ENCODE measurements at places on chromosomes 4 and X.

- no peak for DNase-seq
These were observed 140.6 kb downstream of the DCTD start for GRCh38 chr4:182776376-182777105.

DNA sequence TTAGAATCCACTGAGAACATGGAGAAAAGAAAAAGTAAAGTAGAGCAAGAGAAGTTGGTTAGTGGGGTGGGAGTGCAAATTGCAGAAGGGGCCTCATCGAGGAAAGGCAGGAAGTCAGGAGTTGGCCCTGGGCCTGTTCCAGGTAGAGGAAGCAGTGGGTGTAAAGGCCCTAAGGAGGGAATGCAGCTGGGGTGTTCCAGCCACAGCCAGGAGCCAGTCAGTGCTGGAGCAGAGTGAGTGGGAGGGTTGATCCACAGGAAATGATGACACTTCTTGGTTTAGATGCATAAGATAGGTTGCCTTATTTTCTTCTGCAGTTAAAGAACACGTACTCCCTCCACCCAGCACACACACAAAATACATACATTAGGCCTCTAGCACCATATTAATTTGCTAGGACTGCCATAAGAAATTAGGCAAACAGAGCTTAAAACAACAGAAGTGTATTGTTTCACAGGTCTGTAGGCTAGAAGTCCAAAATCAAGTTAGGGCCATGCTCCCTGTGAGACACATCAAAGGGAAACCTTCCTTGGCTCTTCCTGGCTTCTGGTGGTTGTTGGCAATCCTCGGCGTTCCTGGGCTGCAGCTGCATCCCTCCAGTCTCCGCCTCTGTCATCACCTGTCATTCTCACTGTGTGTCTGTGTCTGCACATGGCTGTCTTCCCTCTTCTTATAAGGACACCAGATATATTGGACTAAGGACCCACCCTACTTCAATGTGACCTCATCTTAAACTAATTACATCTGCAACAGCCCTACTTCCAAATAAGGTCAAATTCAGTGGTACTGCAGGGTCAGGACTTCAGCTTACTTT is 205.9 kb downstream of the AASDH start:
- DNase-seq, result peak; percentile 31

DNA sequence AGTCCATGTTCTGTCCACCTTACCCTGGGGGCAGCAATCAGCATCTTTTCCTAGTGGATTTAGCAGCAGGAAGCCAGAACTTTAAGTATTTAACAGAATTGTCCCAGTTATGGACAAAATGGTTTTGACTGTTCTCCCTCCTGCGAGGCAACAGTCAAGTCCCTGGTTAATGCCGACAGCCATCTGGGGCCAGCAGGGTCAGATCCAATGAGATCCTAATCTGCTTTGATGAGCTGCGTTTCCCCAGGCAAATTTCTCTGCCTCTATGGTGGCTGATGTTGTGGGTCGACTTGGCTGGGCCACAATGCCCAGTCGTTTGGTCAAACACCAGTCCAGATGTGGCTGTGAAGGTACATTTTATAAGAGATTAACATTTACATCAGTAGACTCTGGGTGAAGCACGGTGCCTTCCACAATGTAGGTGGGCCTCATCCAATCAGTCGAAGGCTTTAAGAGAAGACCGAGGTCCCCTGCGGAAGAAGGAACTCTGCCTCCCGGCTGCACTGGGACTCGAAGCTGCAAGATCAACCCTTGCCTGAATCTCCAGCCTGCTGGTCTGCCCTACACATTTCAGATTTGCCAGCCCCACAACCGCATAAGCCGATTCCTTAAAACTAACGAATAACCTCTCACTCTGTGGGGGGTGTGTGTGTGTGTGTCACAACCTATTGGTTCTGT is 89.0 kb upstream of the C4orf50 start:
- no peak for DNase-seq

DNA sequence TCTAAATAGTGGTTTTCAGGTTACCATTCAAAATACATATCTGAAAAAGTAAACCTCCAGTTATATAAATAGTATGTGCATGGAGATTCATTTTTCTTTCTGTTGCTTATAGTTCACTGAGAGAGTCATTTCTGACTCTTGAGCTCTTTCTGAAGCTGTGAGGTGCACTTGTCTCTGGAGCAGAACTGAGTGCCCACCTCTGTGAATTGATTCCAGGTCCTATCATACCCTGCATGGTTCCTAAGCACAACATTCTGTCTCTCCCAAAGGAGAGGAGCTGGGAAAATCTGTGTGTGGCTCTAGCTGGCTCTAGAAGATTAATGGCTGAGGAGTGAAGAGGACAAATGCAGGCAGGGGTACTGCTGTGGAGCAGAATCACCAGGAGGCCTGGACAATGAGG is 161.6 kb upstream of the HCCS start:
- no peak for DNase-seq

DNA sequence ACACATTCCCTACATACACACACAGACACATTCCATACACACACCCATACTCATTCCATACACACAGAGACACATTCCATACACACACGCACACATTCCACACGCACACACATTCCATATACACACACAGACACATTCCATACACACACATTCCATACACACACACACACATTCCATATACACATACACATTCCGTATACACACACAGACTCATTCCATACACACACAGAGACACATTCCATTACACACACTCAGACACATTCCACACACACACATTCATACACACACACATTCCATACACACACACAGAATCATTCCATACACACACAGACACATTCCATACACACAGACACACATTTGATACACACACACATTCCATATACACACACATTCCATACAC is 15.2 kb downstream of the LINC00632 start:
- DNase-seq, result no peak

GRCh38 chr4:127604949-127605709 is 27.6 kb upstream of the INTU start:
- no peak for DNase-seq

- DNase-seq, result no peak
These were observed 1.1 kb upstream of the ETNPPL start for GRCh38 chr4:108763986-108764385.

GRCh38 chr4:113837397-113837796 is 75.9 kb upstream of the CAMK2D start:
- no peak for DNase-seq

DNA sequence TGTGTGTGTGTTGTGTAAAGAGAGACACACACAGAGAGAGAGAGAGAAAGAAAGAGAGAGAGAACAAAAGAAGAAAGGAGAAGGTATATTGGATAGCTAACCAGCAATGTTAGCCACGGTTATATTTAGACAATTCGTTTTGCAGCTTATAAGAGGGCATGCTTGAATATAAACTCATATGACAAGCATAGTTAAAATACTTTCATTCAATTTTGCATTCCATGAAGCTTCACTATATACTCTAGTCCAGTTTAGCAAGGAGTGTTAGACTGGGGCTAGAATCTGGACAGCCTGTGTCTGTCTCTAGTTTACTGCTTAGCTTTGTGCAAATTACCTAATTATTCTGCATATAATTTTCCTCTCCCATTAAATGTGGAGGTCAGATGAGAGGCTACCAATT is 525.9 kb upstream of the ZFP42 start:
- no peak for DNase-seq

DNA sequence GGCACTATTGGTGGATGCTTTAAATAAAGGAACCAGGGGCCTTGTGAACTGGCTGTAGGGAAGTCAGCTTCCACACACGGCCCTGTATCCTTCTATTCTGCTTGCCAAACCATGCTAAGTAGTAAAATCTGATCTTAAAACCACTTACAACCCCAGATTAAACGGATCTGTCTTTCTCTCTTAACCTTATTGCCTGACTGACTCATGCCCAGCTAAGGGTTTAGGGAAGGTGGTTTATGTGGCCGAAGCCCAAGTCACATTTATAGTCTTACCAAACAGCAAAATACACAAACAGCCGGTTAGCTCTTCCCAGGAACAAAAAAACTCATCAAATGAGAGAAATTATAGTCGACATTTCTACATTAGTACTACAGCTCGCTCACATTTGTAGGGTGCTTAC is 988.4 kb upstream of the TENM3 start:
- no peak for DNase-seq

GRCh38 chr4:174434455-174434854 is 87.8 kb downstream of the HPGD start:
- DNase-seq, result no peak

- peak; percentile 59 for DNase-seq
These were observed 6.5 kb downstream of the RPL39 start for GRCh38 chrX:119784747-119785446.

DNA sequence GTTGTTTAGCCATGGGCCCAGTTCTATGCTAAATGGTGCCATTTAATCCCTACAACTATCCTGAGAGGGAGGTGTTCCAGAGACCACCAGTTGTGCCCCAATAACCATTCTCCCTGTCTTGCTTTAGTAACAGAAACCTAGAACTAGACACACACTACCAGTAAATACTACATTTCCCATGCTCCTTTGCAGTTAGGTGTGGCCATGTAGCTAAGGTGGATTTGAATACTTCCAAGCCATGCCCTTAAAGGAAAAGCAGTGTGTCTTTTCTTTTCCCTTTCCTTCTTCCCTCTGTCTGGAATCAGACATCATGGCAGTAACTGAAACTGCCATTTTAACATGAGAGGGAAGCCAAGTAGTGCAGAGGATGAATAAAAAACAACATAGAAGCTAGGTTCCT is 90.9 kb upstream of the TMEM33 start:
- no peak for DNase-seq

- DNase-seq, result no peak
These were observed 614.6 kb downstream of the PPP4R3C start for GRCh38 chrX:26848511-26848910.

- no peak for DNase-seq
These were observed 3.7 kb downstream of the CRMP1 start for GRCh38 chr4:5889002-5889696.

GRCh38 chrX:109199726-109200125 is 282.2 kb downstream of the GUCY2F start:
- DNase-seq, result no peak

DNA sequence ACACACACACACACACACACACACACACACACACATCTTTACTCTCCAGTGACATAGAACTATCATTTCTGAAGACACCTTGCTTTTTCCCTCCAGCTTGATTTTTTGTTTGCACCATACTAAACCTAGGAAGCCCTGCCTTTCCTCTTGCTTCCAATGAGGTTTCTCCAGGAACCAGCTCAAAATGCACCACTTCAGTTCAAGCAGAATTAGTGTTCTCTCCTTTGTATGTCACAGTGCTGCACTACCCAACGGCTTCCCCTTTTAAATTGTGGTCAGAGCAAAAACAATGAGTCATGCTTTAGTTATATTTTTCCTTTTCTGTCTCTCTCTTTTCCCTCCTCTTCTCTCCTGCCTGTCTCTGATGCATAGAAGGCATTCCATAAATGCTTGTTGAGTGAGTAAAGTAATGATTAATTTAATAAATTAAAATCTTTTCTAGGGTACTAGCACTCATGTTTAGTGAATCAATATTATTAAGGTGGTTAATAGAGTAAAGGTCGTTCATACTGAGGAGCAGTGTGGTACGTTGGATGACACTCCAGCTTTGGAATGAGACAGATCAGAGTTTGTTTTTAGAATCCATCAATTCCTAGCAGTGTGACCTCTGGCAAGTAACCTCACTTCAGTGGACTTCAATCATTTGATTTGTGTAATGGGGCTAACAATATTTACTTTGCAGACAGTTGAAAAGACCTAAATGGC is 5.9 kb downstream of the RTL3 start:
- DNase-seq, result no peak

GRCh38 chrX:10310511-10310910 is 153.7 kb downstream of the CLCN4 start:
- no peak for DNase-seq

DNA sequence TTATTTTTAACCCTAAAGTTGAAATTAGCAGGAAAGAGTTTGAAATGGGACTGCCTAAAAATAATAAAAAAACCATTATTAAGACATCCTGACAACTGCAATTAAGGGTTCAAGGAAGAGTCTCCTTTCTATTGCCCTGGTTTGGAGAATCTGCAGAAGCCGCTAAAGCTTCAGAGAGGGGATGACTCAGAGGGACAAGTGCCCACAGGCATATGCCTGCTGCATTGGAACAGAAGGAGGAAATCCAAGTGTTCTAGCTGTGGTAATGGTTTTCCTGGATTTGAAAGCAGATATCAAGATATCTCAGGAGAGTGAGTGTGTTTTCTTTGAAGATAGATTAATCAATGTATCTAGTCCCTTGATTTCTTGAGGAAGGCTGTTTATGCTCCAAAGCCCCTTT is 235.1 kb upstream of the TAPT1 start:
- DNase-seq, result no peak

DNA sequence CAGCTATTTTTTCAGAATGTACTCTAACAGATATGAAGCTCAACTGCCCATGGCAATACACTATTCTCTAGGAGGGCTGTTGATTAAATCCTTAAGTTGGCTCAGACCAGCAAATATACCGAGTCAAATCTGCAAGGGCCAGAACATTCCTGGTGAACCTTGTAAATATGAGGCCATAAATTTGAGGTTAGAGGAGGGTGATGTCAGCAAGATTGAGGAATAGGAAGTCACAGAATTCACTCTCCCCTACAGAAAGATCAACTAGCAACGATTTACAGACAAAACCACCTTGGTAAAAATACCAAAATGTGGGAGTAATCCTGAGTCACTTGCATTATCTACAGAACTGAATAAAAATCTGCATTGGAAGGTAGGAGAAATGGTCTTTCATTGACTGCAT is 399.3 kb downstream of the GPM6A start:
- no peak for DNase-seq

Data from stimulated activated CD4-positive, alpha-beta T cell treated with anti-CD3 and anti-CD28 coated beads, Interleukin-15, amount 100 ng/mL, for 24 hours (primary cell).